ENCODE measurements at places on chromosomes 3 and 15. TPM values are rescaled to one million over a fixed set of nuclear protein-coding genes. Genes with fewer than 3 reads are reported as not detected.
A peak's percentile ranks its signal among the peaks of the same experiment; 100 is the strongest.

GRCh38 chr15:48693484-48693883 is 48.0 kb upstream of the FBN1 start:
- peak; percentile 31 for DNase-seq
- peak overlapping the region; percentile 86 for H3K27ac ChIP-seq
- no peaks in the 10 kb centered on the region for H3K27me3 ChIP-seq
- H3K4me1 ChIP-seq, result peaks cover 53% of the 10 kb centered on the region

KCNMB2 gene
- total RNA-seq, result 1.1 TPM

- peaks cover 3% of the 10 kb centered on the region for H3K4me1 ChIP-seq
- H3K4me3 ChIP-seq, result no peak overlapping the region
- no peaks in the 10 kb centered on the region for H3K36me3 ChIP-seq
Measured at GRCh38 chr15:62128916-62129315, 36.2 kb downstream of the C2CD4B start.

DNA sequence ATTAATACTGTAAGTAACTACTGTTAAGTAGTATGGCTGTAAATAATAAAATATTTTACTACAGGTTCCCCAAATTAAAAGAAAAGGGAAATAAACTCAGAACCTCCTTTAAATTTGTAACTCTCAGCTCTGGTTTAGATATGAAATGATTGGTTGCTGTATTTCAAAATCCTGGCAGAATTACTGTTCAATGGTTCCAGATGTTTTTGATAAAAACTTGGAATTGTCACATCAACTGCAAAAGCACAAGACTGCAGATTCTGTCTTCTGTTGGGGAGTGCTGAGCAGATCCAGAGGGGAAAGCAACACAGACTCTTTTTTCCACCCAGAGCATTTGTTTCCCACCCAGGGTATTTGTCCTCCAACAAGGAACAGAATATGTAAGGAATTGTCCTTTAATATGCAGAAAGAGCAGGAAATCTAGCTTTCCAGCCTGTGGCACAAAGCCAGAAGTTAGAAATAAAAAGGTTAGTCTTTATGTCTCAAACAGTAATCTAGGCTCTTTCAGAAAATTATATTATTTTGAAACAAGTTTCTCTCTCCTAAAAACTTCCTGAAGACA is 178.1 kb downstream of the KLHL25 start:
- H3K4me3 ChIP-seq, result no peak overlapping the region
- H3K27me3 ChIP-seq, result no peaks in the 10 kb centered on the region
- H3K4me1 ChIP-seq, result peaks cover 60% of the 10 kb centered on the region
- H3K36me3 ChIP-seq, result no peaks in the 10 kb centered on the region
- DNase-seq, result no peak
- H3K27ac ChIP-seq, result peak overlapping the region; percentile 56

PARP3 gene
- total RNA-seq, result 39.2 TPM

ADAMTS9 gene
- 2.7 TPM for total RNA-seq

PCSK6 gene
- total RNA-seq, result 0.72 TPM

DNA sequence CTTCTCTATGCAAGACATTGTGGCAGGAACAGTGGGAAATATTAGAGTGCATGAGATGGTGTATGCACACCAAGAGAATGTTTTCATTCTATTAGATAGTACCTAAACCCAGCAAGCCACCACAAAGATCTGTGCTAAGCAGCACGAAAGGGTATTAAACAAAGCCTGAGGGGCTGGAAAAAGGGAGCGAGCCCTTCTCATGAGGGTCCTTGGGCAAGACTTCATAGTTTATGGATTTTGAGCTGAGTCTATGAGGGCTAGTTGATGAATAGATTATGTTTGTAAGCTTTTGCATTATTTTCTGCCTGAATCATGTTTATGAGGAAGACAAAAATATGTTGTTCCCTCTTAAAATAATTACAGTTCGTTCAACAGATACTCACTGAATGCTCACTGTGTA is 9.4 kb upstream of the ACTC1 start:
- H3K27me3 ChIP-seq, result no peaks in the 10 kb centered on the region
- H3K4me3 ChIP-seq, result no peak overlapping the region
- no peak for DNase-seq

C3orf70 gene
- 1.4 TPM for total RNA-seq

GPR27 gene
- total RNA-seq, result not detected

GRCh38 chr3:52859686-52860423 is 25.0 kb upstream of the MUSTN1 start:
- no peaks in the 10 kb centered on the region for H3K36me3 ChIP-seq
- no peak for DNase-seq
- no peak overlapping the region for H3K4me3 ChIP-seq
- no peak overlapping the region for H3K27ac ChIP-seq
- H3K27me3 ChIP-seq, result no peaks in the 10 kb centered on the region

TGM5 gene
- total RNA-seq, result not detected

ADGRG7 gene
- not detected for total RNA-seq

MEX3B gene
- 11.2 TPM for total RNA-seq

DNA sequence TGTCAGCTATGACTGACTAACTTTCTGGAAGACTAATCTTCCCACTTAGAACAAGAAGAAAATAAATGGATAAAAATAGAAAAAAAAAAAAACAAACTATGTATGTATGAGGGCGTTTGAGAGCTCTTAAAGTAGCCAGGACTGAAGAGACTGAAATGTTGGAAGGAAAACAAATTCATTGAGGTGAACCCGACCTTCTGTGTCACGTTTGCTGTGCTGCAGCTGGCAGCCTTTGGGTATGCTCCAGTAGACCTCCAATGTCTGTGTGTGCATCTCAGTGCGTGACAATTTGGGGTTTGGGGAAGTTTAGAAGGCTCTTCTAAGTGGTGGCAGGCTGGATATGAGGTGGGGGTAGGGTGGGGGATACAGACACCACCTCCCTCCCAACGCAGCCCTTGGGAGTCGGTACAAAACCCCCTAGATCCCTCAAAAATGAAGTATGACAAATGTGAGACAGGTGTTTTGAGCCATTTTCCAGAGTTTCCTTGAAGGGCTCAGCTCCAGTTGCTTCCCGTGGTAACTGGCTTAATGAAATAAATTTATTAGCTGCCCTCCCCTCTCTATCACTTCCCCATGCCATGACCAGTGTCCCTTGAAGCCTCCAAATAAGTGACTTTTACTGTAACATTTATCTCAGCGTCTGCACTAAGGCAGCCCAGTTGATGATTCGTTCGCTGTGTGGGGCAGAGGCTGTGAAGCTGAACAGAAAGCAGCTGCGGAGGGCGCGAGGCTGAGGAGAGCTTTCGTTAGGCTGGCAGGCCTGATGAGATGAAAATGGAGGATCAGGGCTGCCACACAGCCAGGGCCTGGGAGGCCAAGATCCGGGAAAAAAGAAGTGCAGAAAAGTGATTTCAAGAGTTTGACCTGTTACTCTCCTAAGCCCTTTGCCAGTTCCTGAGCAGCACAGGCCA is 34.9 kb upstream of the GABRB3 start:
- no peaks in the 10 kb centered on the region for H3K36me3 ChIP-seq
- DNase-seq, result no peak
- H3K27ac ChIP-seq, result no peak overlapping the region
- no peaks in the 10 kb centered on the region for H3K27me3 ChIP-seq

KBTBD13 gene
- total RNA-seq, result not detected

GRCh38 chr3:134624537-134625287 is 26.1 kb downstream of the KY start:
- no peaks in the 10 kb centered on the region for H3K4me1 ChIP-seq
- H3K36me3 ChIP-seq, result no peaks in the 10 kb centered on the region
- no peak for DNase-seq
- no peaks in the 10 kb centered on the region for H3K27me3 ChIP-seq

DNA sequence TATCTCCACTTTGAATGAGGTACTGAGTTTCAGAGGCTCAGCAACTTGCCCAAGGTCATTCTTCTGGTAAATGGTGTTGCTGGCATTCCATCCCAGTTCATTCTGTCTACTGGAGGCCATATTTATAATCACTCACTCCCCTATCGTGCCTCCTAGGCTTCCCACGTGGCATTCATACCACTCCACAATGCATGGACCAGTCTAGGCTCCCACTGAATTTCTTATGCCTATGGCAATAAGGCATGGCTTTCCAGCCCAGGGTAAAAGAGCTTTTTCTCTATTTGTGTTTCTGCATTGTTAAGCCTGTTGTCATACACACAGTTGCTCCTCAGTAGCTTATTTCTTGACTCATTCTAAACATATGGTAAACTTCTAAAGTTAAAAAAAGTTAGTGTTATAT is 19.9 kb downstream of the BBX start:
- H3K27ac ChIP-seq, result no peak overlapping the region
- DNase-seq, result no peak
- H3K36me3 ChIP-seq, result peaks cover 2% of the 10 kb centered on the region
- no peaks in the 10 kb centered on the region for H3K27me3 ChIP-seq

GRCh38 chr15:52642386-52643361 is 36.5 kb downstream of the ATOSA start:
- H3K4me1 ChIP-seq, result peaks cover 18% of the 10 kb centered on the region
- peak; percentile 43 for DNase-seq
- no peaks in the 10 kb centered on the region for H3K27me3 ChIP-seq
- no peak overlapping the region for H3K4me3 ChIP-seq

CCDC80 gene
- 657 TPM for total RNA-seq

- H3K36me3 ChIP-seq, result peaks cover 2% of the 10 kb centered on the region
- H3K27ac ChIP-seq, result peak within 1 kb of the TSS; percentile 76
- H3K27me3 ChIP-seq, result no peaks in the 10 kb centered on the region
- peaks cover 13% of the 10 kb centered on the region for H3K4me1 ChIP-seq
Measured at GRCh38 chr3:169769287-169770181, at the start of gene ACTRT3. ACTRT3 (minus strand) TSS chr3:169769561; CDS start chr3:169769520, 41 bp downstream.

DNA sequence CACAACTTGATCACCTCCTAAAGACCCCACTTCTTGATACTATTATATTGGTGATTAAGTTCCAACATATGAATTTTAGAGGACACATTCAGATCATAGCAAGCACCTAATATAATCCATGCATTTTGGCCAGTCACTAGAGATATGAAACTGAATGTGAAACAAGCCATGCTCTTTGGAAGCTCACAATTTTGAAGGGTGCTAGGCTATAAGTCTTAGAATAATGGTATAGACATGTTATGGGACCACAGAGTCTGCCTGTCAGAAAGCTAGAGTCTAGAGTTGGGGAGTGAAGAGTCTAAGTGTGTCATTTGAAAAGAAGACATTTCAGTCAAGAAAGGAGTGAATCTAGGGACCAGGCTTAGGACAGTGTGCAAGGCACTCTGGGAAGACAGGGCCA is 186.4 kb upstream of the SLC24A5 start:
- H3K4me1 ChIP-seq, result no peaks in the 10 kb centered on the region
- no peak for DNase-seq
- no peaks in the 10 kb centered on the region for H3K36me3 ChIP-seq
- no peaks in the 10 kb centered on the region for H3K27me3 ChIP-seq
- no peak overlapping the region for H3K27ac ChIP-seq

DNA sequence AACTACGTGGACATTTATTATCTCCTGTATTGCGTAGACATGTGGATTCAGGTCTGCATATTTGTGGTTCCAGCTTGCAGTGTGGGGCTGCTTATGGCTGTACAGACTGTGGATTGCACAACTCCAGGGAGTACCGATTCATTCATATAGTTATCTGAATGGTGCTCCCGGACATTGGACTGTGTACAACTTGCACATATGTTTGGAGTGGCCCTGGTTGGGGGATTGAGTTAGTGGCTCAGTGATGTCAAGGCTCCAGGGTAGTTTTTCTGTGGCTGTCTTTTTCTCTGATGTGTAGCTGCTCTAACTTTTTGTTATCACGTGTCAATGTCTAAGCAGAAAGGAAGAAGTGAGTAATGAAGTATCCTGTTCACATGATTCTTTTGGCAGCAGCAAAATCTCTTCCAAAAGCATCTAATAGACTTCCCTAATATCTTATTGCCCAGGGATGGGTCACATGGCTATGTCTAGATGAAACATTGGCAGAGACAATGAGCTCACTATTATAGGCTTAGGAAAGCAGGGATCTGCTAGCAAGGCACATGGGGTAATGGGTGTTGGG is 15.8 kb downstream of the ST3GAL6 start:
- peak; percentile 84 for DNase-seq
- H3K4me1 ChIP-seq, result peaks cover 54% of the 10 kb centered on the region
- no peaks in the 10 kb centered on the region for H3K36me3 ChIP-seq
- peak overlapping the region; percentile 84 for H3K27ac ChIP-seq

ABI3BP gene
- 183 TPM for total RNA-seq

TMEM158 gene
- 4.7 TPM for total RNA-seq

SHF gene
- 4.1 TPM for total RNA-seq

DUOXA2 gene
- not detected for total RNA-seq

DNA sequence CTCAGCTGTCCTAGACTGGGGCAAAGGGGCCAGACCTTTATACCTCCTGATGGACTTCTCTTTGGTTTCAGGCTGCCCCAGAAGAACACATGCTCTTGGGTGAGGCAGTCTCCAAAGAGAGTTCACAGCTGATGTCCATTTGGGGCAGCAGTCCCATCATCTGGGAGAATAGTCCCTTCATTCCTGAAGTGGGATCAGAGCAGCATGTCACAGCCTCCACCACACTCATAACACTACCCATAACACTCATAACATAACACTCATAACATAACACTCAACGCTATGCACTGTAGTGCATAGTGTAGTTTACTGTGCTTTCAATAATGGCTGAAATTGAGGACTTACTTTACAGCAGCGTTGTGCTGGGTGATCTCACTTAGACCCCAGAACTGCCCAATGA is 36.7 kb upstream of the PLCL2 start:
- H3K27me3 ChIP-seq, result peaks cover 2% of the 10 kb centered on the region
- no peak overlapping the region for H3K27ac ChIP-seq
- H3K36me3 ChIP-seq, result no peaks in the 10 kb centered on the region
- no peak for DNase-seq
- peaks cover 8% of the 10 kb centered on the region for H3K4me1 ChIP-seq
- no peak overlapping the region for H3K4me3 ChIP-seq

DNA sequence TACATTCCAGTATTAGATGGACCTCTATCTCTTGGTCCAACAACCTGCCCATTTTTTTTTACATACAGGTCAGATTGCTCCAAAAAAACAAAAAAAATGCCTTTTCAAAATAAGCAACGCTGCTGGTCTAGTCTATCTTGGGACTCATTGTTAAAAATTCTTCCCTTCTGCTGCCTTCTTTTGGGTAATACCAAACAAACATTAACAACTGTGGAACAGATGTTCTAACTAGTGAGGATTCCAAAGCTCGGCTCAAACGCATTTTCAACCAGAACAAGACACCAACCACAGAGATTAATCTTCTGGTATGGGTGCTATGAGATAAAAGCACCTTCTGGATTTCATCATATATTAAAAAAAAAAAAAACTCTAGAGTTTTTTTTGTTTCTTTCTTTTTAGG is 24.7 kb downstream of the ARHGAP31 start:
- H3K4me1 ChIP-seq, result peaks cover 17% of the 10 kb centered on the region
- no peak for DNase-seq
- no peak overlapping the region for H3K4me3 ChIP-seq
- H3K36me3 ChIP-seq, result peaks cover 2% of the 10 kb centered on the region

MED12L gene
- 2.2 TPM for total RNA-seq

CHRNA5 gene
- total RNA-seq, result 0.36 TPM

DNA sequence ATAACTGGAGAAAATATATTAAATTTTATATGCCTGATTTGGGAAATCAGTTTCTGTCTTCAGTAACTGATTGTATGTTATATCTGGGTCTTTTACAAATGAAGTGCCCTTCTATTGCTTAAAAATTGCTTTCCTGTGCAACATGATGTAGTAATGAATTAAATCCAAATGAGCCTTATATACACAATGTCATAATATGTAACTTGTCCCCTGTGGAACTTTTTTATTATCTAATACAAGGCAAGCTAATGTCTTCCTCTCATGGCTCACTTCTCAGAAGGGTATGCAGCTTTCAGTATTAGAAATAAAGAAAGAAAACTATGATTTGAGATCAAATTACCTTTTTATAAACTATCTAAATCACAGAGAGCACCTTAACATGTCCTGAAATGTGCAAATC is 248.9 kb downstream of the NAALADL2 start:
- H3K27me3 ChIP-seq, result no peaks in the 10 kb centered on the region
- H3K4me3 ChIP-seq, result no peak overlapping the region
- H3K4me1 ChIP-seq, result no peaks in the 10 kb centered on the region
- no peak overlapping the region for H3K27ac ChIP-seq
- no peak for DNase-seq

SLC6A11 gene
- total RNA-seq, result not detected
